ENCODE measurements at places on chromosomes 12 and 14.

DNA sequence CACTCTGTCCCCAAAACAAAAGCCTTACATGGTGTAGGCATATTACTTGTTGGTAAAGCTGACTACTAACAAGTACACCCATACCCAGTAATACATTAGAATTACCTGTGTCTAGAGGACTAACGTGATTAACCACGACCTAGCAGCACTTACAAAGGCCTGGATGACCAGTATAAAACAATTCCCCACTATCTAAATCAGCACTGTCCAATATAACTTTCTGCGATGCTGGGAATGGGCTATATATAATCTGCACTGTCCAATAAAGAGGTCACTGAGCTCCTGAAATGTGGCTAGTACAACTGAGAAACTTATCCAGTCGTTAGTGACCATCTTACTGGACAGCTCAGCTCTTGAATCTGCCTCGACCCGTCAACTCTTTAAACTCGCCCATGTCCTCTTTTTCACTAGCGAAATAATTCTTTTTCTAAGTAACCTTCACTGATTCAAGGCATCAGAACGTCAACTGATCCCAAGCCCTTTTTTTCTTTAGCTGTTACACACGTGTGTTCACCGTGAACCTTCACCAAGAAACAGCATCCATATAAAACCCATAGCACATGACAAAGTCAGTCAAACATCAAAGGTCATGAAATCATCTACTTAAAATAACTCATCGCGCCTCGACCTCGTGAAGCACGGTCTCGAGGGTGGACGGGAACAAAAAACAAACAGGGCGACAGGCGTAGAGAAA lies 905 bp upstream of the CIPC start:
- DNase-seq: no peak

GRCh38 chr12:84779169-84779568 lies 133.4 kb downstream of the SLC6A15 start:
- no peak for DNase-seq

DNA sequence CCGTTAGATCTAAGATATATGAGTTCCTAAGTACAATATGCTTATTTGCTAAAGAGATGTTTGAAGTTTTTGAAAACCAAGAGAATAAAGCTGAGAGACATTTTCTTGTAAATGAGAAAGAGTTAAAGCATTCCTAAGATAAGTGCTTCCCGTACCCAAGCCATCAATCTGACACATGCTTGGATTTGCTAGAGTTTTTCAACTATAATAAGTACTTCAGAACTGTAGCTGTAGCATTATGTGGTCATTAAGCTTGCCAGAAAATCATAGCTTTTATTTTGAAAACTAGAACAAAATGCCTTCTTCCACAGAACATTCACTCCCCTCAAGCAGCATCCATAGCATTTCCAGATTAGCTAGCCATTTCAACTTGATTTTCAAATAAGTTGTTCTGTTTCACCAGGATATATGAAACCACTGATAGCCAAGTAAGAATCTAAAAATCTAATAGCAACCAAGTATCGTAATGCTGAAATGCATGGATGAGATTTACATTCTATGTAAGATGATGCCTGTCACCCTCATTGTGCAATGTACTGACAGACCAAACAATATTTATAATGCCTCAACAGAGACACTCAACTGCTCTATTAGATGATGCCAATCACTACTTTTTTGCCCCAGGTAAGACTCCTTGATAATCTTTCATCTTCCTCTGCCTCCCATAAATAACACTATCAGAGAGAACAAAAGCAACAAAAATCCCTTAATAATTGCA lies 8.0 kb downstream of the SNW1 start:
- DNase-seq: no peak

DNA sequence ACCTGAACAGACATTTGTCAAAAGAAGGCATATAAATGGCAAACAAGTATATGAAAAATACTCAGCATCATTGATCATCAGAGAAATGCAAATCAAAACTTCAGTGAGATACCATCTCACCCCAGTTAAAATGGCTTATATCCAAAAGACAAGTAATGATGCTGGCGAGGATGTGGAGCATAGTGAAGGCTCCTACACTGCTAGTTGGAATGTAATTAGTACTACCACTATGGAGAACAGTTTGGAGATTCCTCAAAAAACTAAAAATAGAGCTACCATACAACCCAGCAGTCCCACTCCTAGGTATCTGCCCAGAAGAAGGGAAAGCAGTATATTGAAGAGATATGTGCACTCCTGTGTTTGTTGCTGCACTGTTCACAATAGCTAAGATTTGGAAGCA lies 146.1 kb downstream of the TGFB3 start:
- no peak for DNase-seq

DNA sequence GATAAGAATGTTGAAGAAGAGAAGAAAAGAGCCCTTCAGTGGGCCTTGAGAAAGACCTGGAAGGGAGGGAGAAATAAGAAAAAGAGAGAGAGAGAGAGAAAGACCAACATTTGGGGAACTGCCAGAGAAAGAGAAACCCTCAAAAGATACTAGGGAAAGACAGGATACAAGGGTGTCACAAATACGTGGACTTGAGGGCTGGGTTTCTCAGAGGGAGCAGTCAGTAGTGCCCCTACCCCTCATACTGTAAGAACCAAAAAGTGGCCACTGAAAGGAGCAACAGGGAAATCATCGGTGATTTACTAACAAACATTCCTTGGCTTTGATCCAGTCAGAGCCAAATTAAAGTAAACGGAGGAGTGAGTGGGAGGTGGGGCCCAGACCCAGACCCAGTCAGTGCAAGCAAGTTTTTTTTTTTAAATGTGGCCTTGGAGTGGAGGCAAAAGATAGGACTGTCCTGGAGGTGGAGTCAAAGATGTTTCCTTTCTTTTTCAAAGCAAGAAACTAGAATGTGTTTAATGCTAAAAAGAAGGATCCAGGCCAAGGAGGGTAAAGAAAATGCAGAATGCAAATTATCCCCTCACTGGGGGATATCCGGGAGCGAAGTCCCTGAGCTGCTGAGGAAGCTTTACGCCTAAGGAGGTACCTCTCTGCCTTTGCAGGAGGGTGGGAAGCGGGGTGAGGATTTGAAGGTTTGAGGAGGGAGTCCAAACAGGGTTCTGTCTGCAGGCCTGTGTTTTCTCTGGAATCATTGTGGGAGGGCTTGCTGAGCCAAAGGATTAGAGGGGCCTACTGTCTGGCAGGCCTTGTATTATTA lies 143.5 kb upstream of the AMIGO2 start:
- DNase-seq: no peak

All from body of pancreas (tissue), 4 donors.